Activated T-helper 1 cell treated with anti-CD3 and anti-CD28 coated beads, Interleukin-2, amount 50 U/mL, for 16 hours (primary cell): ENCODE measurements at places on chromosomes 13 and 19.

DNA sequence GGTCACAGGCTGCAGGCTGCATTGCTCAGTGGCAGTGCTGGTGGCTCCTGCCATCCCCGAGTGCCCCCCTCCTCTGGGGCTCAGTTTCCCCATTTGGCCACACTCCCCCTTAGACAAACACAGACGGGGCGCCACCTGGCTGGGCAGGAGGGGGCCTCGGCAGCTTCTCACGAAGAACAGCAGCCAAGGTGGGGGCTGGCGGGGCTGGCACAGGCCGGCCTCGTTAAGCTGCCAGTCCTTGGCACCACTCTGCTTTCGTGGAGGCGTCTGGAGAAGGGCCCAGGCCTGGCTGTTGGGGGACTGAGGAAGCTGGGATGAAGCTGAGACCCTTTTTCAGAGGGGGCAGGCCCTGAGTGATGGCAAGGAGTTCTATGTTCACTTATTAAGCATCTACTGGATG is 3.7 kb upstream of the ZNRF4 start:
- DNase-seq, result no peak

GRCh38 chr19:31332096-31332495 is 17.1 kb downstream of the TSHZ3 start:
- no peak for DNase-seq

GRCh38 chr13:45243077-45243476 is 42.2 kb upstream of the KCTD4 start:
- no peak for DNase-seq

GRCh38 chr19:33052352-33052972 is 12.2 kb downstream of the RHPN2 start:
- no peak for DNase-seq

- no peak for DNase-seq
Measured at GRCh38 chr13:40394304-40394985, 272.0 kb downstream of the FOXO1 start.

GRCh38 chr13:31020996-31021395 is 88.5 kb downstream of the TEX26 start:
- DNase-seq, result no peak

DNA sequence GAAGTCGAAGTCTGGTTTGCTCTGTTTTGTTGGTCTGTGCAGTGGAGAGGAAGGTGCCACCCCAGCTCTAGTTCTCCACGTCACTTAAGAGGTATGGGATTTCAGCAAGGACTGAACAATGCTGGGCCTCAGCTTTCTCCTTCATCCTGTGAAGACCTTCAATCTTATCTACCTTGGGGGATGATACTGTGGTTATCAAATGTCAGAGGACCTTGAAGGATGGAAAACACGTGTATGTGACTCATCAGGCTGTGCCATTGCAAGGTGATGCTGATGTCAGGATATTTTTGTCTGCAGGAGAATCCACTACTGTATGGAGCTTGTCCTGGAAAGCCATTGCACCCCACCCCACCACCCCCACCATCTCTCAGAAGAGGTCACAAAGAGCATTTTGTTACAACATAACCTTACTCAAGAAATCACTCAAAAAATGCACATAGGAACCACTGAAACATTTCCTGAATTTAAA is 81.4 kb upstream of the UQCRFS1 start:
- no peak for DNase-seq

GRCh38 chr13:32893176-32893575 is 123.0 kb upstream of the KL start:
- no peak for DNase-seq

DNA sequence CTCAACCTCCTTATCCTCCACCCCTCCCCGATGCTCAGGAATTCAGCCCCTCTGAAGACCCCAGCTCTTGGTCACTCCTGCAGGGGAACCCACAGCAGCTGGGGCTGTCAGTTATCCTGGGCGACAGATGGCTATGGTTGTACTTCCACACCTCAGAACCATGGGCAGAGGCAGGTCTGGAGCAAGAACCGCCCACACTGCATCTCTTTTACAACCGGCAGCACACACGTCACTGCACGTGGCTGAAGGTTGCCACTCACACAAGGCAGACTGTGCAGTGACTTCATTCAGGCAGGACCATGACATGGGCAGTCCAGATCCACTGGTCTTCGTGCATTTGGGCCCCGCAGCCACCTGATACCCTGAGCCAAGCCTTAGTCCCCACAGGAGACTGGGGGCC is 21.5 kb upstream of the SDHAF1 start:
- DNase-seq, result no peak

GRCh38 chr13:77703408-77703807 is 5.9 kb downstream of the SLAIN1 start:
- no peak for DNase-seq

GRCh38 chr13:100627120-100627519 is 38.5 kb upstream of the GGACT start:
- DNase-seq, result no peak

DNA sequence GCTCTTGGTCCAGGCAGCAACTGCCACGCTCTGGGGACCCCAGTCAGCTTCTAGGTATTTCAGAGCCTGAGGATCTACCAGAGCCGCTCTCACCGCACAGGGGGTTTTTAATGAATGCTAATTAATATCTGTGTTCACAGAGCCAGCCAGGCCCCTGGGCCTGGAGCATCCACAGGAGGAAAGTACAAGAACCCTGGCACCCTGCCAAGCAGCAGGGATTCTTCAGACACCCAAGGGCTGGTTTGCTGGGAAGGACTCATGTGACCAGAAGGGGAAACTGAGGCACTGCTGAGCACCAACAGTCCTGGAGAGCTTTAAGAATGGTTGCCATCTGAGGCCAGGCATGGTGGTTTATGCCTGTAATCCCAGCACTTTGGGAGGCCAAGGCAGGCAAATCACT is 38.0 kb upstream of the ADGRE5 start:
- DNase-seq, result no peak

DNA sequence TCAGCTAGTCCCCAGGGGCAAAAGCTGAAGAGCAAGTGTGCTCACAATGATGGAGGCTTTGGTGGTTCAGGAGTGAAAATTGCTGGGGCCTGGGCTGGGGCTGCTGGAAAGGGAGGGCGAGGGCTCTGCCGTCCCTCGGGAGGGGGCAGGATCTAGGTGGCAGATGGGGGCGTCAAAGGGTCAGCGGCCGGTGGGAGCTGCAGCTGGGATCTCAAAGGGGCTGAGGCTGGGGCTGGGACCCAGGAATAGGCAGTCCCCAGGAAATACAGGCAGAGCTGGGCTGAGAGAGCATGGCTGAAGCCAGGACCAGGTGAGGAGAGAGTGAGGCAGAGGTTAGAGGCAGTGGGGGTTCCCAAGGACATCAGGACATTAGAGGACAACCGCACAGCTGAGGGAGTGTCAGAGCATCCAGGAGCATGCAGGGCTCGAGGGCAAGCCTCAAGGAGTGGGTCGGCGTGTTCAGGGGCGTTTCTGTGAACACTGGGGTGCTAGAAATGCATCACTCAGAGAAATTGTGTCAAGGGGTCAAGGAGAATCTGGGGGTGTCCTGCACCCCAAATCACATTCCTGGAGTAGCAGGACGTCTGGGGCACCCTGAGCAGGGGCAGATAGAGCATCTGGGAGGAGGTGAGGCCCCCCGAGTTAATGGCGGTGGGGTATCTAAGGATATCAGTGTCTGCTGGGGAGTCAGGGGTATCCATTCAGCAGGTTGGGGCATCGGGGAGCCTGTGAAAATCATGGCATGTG is 1.2 kb upstream of the SYNE4 start:
- no peak for DNase-seq

GRCh38 chr13:35468195-35468594 is 8.3 kb downstream of the MAB21L1 start:
- DNase-seq, result no peak

DNA sequence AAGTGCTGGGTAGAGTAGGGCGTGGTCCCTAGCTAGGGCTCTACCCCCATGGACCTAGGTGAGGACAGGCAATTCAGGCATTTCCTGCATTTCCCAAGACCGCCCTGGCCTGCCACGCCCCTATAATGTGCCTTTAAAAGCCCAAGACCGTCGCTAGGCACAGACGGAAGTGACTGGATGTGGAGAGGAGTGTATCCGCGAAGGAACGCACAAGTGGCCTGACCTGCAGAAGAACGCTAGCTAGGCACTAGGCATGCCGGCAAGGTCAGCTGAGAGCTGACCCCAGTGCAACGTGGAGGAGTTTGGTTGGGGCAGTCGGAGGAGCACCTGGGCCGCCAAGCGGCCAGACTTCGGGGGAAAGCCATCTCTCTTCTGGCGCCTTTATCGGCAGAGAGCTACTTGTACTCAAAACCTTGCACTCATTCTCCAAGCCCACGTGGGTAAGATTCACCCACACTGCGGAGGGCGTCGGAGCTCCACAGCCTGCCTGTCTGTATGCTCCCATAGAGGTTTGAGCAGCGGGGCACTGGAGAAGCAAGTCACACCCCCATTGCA is 370.0 kb downstream of the FGF9 start:
- no peak for DNase-seq

- no peak for DNase-seq
Measured at GRCh38 chr13:110333837-110334236, 26.8 kb downstream of the COL4A2 start.

DNA sequence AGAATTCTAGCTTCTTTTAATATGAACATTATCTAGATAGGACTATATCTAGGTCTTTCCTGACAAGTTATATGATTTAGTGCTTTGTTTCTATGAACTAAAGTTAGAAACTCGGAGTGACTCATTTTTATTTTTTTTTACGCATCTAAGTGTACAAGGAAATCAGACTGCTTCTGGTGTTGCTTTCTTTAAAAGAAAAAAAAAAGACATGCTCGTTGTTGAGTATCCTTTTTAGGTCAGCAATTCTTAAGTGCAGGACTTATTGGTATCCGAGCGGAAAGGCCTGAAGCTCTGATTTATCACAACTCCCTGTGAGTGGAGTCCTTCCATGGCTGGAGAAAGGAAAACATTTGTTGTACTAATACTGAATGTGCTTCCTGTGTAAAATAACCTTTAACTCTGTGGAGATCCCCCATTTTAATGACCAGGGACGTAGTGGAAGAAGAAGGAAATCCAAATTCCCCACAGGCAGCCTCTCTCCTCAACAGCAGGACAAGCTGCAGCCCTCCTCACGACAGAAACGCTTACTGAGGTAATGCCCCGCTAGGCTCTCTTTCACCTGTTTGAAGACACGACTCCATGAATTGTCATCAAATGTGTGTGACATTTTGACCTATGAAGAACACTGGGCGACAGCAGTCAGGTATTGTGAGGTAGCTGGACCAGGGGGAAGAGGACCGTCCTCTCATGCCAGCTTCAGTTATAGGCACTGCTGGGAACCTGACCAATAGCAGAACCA is 17.9 kb upstream of the POMP start:
- no peak for DNase-seq

DNA sequence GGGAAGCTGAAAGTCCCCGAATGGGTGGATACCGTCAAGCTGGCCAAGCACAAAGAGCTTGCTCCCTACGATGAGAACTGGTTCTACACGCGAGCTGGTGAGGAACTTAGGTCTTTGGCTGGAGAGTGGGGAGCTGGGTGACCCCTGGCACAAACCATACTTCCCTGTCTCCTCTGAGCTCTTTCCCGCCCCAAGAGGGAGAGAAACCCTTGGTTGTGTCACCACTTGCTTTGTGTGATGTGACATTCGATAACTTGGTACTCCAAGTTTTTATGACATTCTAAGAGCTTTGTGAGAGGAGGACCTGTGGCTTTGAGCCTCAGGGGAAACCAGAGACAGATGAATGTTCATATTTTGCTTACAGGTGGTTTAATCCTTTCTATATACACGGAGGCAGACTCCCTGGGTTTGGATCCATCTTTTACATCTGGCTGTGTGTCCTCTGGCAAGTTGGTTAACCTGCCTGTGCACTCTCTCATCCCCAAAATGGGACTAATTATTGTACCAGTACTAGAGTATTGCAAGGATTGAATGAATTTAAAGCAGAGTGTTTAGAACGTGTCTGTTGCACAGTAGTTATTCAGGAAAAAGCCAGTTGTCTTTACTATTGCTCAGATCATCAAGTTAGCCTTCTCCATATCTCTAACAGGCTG is 1.2 kb downstream of the RPS19 start:
- no peak for DNase-seq

DNA sequence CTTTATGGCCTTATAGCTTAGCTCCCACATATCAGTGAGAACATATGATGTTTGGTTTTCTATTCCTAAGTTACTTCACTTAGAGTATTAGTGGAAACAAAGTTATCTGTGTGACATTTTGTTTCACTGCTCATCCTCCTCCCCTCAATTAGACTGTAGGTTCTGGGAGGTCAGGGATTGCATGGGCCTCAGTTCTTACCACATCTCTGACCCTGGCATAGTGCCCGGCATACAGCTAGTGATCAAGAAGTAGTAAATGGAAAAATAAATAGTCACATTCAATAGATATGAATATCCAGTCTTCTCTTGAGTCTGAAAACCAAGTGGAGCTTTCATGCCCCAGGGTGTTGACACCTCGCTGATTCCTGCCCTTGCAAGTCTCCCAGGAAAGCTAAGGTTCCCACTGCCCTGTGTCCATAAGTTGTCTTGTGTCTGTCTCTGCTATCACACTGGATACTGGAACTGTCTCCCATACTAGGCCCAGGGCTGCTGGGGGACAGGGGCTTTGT is 249.5 kb upstream of the TSHZ3 start:
- DNase-seq, result no peak

DNA sequence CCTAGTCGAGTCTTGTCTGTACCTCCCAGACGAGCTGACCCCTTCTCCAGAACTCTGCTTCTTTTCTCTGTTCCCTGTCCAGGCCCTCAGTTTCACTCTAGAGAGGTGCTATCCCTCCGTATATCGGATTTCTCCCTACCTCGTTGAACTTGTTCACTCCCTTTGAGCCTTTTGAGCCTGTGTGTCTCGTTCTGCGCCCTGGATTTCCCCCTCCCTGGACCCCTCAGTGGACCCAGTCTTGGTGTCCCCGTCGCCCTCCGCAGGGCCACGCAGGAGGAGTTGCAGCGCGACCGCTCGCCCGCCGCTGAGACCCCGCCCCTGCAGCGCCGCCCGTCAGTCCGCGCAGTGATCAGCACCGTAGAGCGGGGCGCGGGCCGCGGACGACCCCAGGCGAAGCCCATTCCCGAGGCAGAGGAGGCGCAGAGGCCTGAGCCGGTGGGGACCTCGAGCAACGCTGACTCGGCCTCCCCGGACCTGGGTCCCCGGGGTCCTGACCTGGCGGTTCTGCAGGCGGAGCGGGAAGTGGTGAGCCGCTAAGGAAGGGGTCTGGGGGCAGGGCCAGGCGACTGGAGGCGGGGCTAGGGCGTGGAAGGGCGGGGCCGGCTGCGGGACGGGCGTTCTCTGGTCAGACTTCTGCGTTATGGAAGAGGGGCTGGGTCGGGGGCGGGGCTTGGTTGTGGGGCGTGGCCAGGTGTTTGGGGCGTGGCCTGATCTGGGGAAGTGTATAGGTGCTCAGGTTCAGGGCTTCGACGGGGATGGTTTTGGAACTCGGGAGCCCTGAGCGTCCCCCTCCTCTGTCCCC is 5.5 kb downstream of the EPS8L1 start:
- peak; percentile 80 for DNase-seq

- DNase-seq, result no peak
Measured at GRCh38 chr19:41415154-41415571, 12.0 kb downstream of the B3GNT8 start.
